Activated CD8-positive, alpha-beta memory T cell treated with anti-CD3 and anti-CD28 coated beads for 48 hours (primary cell): ENCODE measurements at places on chromosomes 6 and 20.

GRCh38 chr6:47718571-47718970 is 20.2 kb downstream of the ADGRF4 start:
- no peak for DNase-seq

- no peak for DNase-seq
Observed at GRCh38 chr6:140857739-140858380, 1274.9 kb upstream of the GJE1 start.

- no peak for DNase-seq
Observed at GRCh38 chr20:17334932-17335331, 108.1 kb downstream of the PCSK2 start.

GRCh38 chr20:19973961-19974629 is 43.1 kb upstream of the NAA20 start:
- DNase-seq: no peak

DNA sequence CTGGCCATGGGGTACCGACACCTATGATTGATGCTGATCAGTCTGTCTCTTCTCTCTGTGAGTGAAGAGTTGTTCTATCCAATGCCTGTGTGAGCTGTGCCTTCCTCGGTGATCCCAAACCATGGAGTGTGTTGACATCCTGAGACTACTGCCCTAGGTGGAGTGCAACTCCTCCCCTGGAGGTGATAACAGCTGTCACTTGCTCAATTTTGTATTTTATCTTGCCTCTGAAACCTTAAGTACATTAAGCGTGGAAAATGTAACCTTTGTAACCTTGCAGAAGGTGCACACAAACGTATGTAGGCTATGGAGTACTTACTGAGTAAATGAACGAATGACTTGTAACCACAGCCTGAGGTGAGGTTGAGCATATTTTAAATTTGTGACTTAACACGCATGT is 256.2 kb downstream of the FNDC1 start:
- no peak for DNase-seq

GRCh38 chr6:155001482-155001881 is 6.4 kb downstream of the TIAM2 start:
- no peak for DNase-seq

GRCh38 chr6:16305246-16305725 is 66.9 kb downstream of the GMPR start:
- no peak for DNase-seq

GRCh38 chr6:52603000-52603795 is 26.3 kb upstream of the TRAM2 start:
- no peak for DNase-seq

DNA sequence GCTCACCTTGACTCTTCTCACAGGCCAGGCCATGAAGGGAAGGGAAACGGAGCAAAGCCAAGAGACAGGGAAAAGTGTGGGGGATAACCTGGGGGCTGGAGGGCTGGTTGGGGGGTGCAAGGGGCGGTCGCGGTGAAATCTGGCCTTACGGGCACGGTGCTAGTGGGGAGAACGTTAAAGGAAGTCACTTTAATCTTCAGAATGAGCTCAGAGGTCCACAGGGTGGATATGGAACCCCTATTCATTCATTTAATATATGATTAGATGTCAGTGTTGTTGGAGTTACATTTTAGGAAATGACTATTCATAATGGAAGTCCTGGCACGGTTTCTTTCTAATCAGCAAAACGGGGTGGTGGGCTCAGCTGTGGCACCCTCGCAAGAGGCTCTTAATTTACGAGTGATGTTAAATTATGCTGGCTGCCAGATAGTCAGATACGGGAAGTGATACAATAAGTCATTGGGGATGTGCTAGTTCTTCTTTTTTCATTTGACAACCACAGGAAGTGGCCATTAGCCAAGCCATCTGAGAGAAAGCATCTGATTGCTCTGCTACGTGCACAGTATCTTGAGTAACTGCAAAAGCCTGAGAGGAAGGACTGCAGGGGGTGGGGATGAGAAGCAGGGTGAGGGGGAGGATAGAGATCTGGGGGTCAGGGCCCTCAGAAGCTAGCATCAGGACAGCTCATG is 253.0 kb downstream of the QKI start:
- DNase-seq: no peak

GRCh38 chr6:40672087-40672486 is 84.9 kb upstream of the LRFN2 start:
- no peak for DNase-seq

DNA sequence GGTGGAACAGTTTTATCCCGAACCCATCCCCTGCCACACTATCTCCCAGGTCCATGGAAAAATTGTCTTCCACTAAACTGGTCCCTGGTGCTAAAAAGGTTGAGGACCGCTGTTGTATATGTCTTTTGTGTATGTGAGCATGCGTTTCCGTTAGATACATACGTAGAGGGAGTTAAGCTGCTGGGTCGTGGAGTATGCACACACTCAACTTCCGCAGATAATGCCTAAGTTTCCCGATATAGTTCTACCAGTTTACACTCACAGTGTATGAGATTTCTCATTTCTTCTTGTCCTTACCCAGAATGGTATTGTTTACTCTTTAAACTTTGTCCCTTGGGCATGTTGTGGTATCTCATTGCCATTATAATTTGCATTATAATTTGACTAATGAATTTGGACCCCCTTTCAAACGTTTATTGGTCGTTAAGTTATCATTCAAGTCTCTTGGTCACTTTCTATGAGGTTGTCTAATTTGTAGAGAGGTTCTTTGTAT is 50.5 kb upstream of the SCAF8 start:
- no peak for DNase-seq

GRCh38 chr6:34949636-34950035 is 60.6 kb downstream of the ANKS1A start:
- DNase-seq: no peak

GRCh38 chr20:56469077-56469449 is 636 bp downstream of the RTF2 start:
- no peak for DNase-seq

DNA sequence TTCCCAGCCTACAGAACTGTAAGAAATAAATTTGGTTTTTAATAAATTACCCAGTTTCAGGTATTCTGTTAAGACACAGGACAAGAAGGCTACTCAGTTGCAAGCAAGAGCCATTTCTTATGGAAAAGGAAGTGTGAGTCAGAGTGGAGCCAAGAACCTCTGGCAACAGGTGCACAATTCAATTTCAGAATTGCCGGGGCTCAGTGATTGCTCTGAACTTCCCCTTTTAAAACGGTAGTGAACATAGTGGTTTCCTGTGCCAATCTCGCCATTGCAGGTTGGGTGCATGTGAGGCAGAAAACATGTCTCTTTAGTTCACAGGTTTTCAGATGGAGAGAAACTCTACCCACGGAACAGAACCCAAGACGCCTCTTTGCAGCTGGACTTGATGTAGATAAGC is 16.4 kb downstream of the PIGT start:
- no peak for DNase-seq

DNA sequence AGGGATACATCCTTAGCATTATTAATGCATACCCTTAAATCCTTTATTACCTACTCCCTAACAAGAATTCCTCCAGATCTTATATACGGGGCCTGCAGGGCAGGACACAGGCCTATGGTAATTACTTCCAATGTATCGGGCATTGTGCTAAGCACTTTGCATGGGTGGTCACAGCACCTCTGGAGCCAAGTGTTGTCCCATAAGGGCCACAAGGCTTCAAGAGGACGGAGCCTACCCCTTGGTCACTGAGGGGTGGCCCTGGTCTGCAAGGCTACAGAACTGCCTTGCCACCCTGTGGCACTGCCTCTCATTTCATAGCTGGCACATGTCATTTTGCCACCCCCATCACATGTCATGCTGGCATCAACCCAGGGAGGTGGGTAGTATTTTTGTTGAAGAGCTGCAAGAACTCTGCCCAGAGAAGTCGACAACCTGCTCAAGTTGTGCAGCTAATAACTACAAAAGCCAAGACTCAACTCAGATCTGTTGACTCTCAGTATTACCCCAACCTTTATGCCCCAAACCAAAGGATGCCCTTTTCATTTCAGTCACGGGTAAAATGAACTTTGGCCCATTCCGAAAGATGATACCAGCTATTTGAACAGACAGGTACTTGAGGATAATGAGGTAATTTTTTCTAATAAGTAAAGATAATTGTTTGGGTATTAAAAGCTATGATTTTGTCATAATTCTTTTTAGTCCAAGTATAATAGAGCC is 144.1 kb upstream of the AKAP12 start:
- DNase-seq: no peak

- DNase-seq: no peak
Observed at GRCh38 chr6:154594496-154595198, 84.2 kb upstream of the CNKSR3 start.

GRCh38 chr20:63829603-63829944 is 1.5 kb downstream of the ZBTB46 start:
- no peak for DNase-seq

DNA sequence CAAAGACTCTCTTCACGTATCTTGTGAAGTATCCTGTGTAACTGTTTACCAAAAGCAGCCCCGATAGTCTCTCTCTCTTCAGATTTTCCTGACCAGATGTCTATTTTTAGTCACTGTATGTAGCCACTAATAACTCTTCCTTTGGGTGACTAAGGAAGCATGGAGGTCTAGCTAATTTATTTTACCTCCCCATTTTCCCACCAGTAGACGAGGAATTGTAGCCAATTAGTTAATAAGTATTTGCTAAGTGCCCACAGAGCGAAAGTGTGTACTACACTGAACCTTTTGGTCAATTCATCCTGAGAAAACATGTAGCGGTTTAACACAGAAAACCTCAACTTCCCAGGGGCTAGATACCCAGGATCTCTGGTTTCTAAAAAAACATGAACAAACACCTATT is 180.6 kb downstream of the TBX18 start:
- DNase-seq: no peak

- no peak for DNase-seq
Observed at GRCh38 chr6:157615420-157615769, 207.7 kb upstream of the SNX9 start.

- no peak for DNase-seq
Observed at GRCh38 chr20:46545077-46545826, 5.2 kb downstream of the OCSTAMP start.

DNA sequence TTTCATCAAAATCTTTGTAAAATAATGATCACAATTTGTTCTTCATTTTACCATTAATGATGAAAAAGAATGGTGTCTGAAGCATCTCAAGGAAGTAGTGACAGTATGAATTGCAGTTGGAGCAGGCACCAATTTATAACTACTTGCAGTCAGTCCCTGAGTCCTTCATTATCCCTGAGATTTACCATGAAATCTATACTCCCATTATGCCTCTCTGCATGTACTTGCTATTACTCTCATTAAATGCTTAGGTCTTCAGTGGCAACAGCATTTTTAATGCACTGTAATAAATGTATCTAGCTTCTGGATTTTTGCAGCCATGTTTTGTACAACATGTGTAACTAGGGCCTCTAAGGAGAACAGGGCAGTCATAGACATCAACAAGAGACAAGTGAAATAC is 708.8 kb downstream of the EYS start:
- no peak for DNase-seq

- DNase-seq: no peak
Observed at GRCh38 chr20:9867196-9867980, 28.5 kb upstream of the PAK5 start.

GRCh38 chr20:33672426-33673113 is 1.7 kb downstream of the NECAB3 start:
- no peak for DNase-seq

GRCh38 chr20:61555566-61555965 is 303.5 kb downstream of the CDH4 start:
- DNase-seq: no peak

DNA sequence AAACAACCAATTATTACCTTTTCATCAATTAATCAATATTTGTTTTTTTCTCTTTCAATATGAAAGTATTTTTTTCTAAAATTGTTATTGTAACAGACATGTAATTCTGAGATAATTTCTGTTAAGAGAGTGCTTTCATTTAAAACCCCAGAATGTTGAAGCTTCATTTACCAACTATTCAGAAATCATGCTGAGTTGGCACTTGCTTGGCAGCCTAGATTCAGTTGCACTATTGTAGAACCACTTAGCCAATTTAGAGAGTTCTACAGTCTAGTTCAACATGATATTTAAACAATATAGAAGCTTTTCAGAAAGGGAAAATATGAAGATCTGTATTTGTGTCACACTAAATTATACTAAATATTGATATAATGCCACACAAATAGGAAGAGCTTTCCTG is 56.1 kb upstream of the NKAIN2 start:
- DNase-seq: no peak

DNA sequence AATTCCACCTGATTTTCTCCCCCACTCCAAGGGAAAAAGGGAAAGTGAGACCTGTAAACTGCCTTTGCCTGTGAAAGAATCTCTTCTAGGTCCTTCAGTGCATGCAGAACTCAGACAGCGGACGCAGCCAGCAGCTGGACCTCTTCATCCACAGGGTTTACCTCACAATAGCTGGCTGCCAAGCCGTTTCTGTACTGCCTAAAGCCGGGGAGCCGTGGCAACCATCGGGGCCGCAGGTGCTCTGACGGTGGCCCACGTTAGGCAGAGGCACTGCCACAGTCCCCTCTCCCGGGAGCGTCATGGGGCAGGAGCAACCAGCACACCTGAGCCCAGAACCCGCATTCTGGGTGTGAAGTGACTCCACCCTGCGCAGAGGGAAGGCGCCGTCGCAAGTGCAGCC is 206.1 kb downstream of the TTLL2 start:
- no peak for DNase-seq

DNA sequence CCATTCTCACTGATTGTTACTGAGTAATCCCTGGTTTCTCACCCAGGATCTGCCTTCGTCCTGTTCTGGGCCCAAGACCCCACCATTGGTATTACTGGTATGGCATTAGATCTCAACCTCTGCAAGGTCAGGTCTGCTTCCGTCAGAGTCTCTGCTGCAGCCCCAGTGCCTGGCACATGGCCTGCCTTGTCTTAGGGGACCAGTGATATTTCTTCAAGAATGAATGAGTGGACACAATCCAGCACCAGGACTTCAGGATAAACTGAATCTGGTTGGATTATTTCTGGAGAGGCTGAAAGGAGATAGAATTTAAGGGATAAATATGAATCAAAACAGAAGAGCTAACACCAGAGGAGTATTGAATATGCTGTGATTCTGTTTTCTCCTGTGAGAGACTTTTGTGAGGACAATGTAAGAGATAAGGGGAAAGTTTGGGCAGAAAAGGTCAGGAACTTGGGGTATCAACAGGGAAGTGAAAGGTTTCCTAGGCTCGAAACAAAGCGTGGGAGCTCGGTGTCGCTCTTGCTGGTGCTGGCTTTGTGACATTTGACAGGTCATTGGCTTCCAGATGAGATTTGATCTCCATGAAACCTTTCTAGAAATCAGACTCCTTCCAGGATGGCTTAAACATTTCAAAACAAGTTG is 53.9 kb downstream of the OSTM1 start:
- DNase-seq: no peak

DNA sequence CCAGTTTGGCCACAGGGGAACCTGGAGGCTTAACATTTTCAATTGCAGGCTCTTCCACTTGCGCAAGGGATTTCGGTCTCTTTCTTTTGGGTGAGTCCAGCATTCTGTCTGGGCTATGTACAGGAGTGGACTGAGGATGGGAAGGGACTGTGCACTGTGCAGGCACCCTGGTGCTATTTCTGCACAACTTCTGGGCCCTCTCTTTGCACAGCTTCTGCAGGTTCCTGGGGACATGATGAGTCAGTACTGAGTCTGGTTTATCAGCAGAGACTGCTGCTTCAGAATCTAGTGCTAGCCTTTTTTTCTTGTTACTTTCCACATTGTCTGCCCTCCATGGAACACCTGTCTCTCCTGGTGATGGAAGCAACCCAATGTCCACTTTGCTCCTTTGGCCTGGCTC is 78.5 kb upstream of the ASF1A start:
- DNase-seq: no peak

- no peak for DNase-seq
Observed at GRCh38 chr6:125789576-125790357, 993 bp upstream of the NCOA7 start.

GRCh38 chr6:143579703-143580102 is 68.2 kb upstream of the FUCA2 start:
- no peak for DNase-seq

- DNase-seq: no peak
Observed at GRCh38 chr6:127347178-127347577, 3.8 kb upstream of the ECHDC1 start.
